Right renal cortex interstitium (tissue), 3 donors: ENCODE measurements at places on chromosomes 2 and 18.
A peak's percentile ranks its signal among the peaks of the same experiment; 100 is the strongest.

DNA sequence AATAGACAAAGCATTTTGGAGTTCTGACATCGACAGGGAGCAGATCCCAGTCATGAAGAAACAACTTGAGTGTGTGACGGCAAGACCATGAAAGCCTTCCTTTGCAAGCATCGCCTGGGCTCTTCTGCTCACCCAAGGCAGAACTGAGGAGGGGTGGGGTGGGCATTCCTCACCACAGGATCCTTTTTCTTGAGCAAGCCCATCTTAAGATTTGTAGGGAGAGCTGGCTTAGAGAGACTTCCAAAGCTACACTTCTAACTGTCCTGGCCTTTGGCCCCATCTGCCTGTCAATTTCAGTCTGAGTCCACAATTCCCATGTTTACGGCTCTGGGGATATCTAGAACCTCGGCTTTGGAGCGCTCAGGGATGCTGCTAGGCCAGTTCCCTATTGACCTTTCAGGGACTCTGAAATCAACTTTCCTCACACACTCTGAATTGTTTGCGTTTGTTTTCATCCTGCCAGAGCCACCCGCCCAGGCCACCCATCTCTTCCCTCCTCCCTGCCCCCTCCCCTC lies 3.7 kb downstream of the KLHL14 start:
- DNase-seq: no peak

DNA sequence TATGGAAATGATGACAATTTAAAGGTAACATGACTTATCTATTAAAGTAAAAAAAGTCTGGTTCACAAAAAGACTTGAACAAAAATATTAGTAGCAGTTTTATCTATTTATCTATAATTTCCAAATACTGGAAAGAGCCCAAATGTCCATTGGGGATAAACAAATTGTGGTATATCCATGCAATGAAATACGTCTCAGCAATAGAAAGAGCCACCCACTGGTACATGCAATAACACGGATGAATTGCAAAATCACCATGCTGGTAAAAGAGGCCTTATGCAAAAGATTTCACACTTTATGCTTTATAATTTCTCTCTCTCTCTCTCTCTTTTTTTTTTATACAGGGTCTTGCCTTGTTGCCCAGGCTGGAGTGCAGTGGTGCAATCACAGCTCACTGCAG lies 91.4 kb upstream of the ASAP2 start:
- no peak for DNase-seq

DNA sequence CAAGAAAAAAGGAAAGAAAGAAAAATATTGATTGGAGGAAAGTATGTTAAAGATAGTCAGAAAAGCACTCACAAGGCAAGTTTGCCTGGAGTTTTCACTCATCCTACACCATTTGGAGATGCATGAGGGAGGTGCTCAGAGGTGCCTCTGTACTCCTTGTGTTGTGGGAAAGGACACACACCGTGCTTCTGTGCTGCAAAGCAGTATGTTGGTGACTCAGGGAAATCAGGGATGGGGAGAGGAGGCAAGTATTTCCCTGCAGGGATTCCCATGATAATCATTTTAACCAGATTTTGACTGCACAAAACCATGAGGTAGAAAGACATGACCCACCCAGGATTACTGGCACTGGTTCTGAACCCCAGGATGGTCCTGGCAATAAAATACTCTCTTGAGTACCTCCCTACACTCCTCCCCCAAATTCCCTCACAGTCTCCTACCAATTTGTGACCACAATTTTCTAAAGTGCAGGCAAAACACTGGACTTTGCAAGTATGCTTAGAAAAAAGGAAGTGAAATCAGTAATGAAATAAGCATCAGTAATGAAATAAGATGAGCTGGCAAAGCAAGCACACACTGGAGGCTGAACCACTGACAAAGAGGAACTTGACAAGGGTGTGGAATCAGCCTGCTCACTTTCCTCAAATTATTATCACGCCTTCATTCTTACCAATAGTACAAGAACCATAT lies 155.5 kb upstream of the ACVR2A start:
- no peak for DNase-seq

GRCh38 chr2:228688007-228688645 lies 506.6 kb upstream of the SPHKAP start:
- no peak for DNase-seq

- DNase-seq: no peak
These were observed 24.9 kb downstream of the HOXD1 start for GRCh38 chr2:176213406-176213805.

DNA sequence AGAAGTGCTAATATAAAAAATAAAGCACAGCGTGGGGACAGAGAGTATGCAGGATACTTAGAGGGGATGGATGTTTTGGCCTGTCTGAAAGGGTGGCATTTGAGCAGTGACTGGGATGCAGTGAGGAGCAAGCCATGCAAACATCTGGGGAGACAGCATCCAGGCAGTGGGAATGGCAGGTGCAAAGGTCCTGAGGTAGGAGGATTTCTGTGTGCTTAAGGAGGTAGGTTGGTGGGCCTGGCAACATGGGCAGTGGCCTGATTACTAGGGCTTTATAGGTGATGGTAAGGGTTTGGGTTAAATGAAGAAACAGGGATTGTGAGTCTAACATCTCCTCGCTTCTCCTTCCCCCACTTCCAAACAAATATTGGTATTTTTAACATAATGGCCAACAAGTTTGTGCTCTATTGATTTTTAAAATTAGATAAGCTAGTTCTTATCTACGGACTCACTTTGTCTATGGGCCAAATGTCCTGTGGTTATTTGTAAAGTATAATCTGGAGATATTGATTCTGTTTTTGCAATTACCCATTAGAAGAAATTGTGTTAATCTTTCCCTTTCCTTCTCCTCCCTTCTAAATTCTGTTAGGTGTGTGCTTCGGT lies 2.4 kb downstream of the AOX1 start:
- no peak for DNase-seq

- DNase-seq: no peak
These were observed 320.6 kb upstream of the SALL3 start for GRCh38 chr18:78659057-78659456.

DNA sequence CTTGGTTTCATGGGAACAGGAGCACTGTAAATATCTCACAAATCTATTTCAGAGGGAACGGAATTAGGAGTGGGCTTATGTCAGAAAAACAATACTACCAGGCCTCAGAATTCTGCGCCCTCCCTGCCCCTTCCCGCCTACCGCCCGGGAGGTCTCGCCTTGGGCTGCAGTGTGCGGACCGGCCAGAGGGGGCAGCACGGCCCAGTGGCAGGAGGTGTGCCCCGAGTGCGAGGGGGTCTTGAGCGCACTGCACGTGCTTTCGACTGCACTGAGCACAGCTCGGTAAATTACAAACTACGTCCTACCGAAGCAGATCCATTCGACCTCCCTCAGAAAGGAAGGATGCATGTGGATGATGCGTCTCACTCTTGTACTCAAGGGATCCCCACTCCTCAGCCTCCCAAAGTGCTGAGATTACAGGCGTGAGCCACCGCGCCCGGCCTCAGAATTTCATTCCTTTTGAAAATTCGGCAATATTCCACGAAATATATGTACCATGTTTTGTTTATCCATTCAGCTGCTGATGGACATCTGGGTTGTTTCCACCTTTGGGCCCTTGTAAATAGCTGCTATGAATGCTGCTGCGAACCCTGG lies 297.0 kb downstream of the BCL2 start:
- no peak for DNase-seq

- no peak for DNase-seq
These were observed 9.6 kb downstream of the MARCHF4 start for GRCh38 chr2:216362730-216363129.

DNA sequence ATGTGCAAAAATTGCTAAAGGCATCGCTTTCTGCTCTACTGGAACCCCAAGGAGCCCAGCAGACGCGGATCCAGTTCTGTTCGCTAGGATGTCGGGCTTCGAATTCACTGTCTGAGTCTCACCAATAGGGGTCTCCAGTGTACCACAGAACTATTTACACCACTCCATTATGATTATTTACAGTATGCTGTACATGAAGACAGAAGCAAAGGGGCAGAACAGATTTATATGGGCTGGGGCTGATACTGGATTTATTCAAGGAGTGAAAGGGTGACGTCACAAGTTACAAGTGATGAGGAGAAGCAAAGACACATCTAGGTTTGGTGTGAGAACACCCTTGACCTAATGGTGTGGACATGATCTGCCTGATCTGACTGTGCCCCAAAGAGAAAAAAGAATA lies 185.3 kb upstream of the ATP5MC3 start:
- peak; percentile 49 for DNase-seq

GRCh38 chr2:224722250-224722649 lies 6.1 kb upstream of the CCDC195 start:
- DNase-seq: no peak

DNA sequence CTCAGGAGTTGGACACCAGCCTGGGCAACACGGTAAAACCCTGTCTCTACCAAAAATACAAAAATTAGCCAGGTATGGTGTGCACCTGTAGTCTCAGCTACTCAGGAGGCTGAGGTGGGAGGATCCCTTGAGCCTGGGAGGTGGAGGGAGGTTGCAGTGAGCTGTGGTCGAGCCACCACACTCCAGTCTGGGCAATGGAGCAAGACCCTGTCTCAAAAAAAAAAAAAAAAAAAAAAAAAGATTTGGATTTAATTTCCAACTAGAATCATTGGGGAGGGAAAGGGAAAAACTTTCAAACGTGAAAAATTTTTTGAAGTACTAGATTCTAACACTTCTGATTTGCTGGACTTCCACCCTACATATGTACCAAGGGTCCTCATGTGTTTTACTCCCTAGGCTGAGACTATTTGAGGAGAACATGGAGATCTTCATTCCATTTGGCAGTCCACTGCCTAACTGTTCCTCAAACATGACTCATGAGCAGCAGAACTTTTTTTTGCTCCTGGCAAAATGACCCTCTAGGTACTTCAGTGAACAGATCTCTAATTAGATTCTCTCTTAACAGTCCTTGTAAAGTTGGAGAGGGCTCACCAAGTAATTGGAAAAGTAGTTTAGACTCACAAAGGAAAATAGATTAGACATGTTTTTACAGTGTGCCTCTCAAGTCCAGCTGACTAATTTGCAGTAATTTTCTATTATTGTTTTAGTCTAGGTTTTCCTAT lies 267.6 kb downstream of the METTL4 start:
- no peak for DNase-seq

DNA sequence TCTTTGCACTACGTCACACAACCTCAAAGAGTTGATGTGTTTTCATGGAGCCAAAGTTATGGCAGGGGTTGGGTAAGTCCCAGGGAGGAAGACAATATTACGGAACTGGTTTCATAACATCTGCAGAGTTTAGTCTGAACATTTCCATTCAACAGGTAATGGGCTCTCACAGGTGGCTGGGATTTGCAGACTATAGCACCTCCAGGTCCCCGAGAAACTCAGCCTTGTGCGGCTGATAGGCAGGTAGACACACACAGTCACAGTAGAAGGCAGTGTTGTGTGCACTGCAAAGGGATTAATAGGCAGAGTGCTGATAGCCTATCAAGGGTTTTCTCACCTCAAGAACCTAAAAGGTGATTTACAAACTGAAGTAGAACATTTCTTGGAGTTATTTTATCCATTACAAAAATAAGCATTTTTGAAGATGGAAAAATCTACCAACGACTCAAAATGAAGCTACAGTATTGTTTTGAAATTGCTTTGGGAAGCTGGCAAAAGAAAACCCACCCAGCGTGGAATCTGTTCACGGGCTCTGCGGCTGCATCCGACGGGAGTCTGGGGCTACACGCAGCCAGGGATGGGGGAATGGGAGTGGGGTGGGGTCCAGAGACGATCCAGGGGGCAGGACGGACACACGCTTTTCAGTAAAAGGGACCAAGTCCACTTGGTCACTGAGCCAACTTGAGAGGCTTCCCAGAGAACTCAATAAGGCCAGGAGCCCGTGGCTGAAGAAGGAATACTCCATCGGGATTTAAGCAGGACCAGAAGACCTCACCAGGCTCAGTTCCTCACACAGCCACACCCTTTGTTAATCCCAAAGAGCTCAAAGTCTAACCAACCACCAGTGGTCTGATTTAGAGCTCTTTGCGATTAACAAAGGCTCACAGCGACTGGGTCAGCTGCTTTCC lies 82.9 kb downstream of the CHRNA1 start:
- DNase-seq: no peak

GRCh38 chr2:38284971-38285370 lies 92.1 kb downstream of the ATL2 start:
- no peak for DNase-seq

- no peak for DNase-seq
These were observed 1954.1 kb upstream of the CELF4 start for GRCh38 chr18:39519741-39520140.

GRCh38 chr2:173797586-173798263 lies 167.4 kb downstream of the SP3 start:
- no peak for DNase-seq

DNA sequence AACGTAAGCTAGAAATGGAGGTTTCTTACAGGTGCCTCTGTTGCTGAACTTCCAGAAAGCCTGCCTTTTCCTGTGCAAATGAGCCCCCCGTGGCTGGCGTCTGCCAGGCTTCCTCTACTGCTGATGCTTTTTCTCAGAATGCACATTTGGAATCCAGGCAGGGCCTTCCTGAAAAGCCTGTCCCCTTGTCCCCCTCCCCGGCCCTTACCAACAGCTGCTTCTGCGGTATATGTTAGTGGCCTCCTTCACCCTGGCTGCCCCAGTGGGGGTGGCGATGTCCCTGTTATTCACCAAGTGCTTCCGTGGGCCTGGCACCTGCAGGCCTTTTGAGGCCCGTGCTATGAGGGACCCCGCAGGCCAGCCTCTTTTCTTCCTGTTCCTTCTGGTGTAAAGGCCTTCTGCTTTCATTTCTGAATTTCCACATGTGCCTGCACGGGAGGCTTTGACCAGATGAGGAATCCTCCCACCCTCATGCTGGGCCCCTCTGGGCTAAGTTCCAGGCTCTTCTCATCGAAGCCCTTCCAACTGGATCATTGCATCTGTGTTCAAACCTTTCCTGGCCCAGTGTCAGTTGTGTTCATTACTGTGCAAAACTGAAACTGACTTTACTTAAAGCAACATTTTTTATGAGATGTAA lies 10.4 kb downstream of the CNDP2 start:
- DNase-seq: no peak

GRCh38 chr2:49004036-49004626 lies 150.2 kb downstream of the FSHR start:
- no peak for DNase-seq
